ENCODE measurements at places on chromosomes 6 and 20.

DNA sequence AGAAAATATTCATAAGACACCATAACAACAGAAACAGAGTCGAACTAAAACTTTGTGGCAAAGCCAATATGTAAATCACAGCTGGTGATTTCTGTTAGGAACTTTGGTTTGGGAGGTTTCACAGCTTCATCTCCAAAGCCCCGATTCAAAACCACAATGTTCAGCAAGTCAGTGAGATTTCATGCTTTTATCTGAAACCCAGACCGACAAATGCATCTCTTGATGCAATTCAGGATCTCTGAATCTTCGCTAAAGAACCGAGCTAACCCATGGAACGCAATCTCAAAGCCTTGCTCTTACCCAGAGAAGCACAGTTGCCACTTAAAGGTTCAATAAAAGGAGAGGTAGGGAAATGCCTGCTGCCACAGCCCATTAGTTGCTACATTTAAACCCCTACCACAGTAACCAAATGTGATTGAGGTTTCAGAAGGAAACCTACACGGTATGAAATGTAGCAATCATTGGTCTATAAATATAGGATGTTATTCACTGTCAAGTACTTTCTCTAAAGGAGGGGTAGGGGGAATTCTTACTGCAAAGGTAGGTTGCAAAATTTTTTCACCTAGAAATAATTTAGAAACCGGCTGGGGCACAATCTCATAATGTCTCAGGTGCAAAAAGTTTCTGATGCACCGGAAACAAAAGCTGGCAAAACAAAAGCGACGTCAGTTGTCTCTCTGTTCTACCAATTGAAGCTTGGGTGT lies 381.0 kb upstream of the ARID1B start:
- no peak for DNase-seq

DNA sequence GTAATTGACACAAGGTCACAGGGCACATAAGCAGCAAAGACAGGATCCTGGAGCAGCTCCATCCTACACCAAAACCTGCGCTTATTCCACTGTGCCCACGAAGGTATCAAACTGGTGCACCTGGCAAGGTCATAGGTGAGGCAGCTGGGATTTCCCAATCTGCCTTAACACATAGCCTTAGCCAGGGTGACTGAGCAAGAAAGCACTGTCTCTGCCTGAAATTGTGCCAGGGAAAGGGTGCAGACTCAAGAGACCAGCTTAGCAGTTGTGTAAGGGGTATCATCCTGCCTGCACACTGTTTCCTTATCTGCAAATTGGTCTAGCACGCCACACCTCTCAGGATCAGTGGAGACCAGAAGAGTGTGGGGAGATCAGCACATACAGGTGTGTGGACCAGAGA lies 82.8 kb downstream of the MAFB start:
- no peak for DNase-seq

DNA sequence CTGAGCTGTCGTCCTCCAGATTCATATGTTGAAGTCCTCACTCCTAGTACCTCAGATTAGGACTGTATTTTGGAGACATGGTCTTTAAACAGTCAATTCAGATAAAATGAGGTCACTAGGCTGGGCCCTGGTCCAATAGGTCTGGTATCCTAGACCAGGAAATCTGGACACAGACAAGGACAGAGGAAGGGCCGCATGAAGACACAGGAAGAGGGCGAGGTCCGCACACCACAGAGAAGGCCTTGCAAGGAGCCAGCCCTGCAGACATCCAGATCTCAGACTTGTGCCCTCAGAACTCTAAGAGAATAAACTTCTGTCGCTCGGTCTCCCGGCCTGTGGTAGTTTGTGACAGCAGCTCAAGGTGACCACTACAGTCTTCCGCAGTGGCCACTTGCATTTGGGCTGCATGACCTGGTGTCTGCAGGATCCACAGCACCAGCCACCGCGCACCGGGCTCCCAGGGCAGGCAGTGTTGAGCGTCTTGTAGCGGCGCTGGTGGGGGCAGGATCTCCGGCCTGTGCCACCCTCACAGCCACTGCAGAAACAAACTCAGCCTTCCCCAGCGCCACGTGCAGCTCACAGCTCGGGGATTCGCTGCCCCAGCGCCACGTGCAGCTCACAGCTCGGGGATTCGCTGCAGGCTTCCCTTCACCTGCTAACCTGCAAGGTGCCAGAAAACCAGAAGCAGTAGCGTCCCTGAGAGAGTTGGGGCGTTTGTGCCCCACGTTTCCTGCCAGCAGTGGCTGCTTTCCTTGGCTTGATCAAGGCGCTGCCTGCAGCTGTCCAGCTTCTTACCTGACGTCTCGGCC lies 6.0 kb upstream of the RBM38 start:
- DNase-seq: no peak

GRCh38 chr20:2617099-2617714 lies 35.2 kb upstream of the NOP56 start:
- DNase-seq: no peak

- DNase-seq: no peak
These were observed at the start of gene TAAR1 for GRCh38 chr6:132659082-132659481. TAAR1 (minus strand) TSS chr6:132659182; CDS start chr6:132646003, 13,179 bp downstream.

DNA sequence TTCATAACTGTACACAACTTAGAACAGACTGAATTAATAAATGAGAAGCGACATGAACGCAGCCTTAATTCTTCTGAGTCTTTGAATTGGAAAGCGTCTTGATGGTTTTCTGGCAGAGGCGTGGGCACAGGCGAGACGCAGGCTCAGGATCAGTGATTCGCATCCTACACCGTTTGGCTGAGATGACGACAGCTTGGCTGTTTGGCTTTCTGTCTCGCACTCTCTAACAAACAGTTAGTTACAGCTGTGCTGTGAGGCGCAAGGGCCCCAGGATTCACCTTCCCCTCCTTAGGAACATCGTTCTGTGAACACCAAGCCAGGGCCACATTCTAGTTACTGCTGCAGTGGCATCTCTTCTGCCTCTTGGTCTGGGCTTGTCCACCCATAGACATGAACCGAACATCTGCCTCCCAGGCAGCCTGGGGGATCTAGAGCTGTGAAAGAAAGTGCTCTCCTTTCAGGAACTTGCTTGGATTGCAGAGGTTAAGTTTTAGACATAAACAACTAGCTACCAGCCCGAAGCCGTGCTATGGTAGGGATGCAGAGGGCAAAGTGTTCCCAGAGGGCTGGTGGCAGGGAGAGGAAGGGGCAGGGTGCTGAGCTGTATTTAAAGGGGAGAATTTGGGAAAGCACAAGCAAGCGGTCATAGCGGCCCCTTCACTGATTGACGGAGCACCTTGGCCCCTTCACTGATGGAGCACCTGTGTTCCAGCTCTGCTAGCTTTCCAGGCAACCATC lies 49.6 kb downstream of the TCP11 start:
- no peak for DNase-seq

- DNase-seq: no peak
These were observed 43.9 kb downstream of the BCAS1 start for GRCh38 chr20:54026295-54027064.

GRCh38 chr6:136737374-136737844 lies 54.9 kb downstream of the MAP3K5 start:
- no peak for DNase-seq

DNA sequence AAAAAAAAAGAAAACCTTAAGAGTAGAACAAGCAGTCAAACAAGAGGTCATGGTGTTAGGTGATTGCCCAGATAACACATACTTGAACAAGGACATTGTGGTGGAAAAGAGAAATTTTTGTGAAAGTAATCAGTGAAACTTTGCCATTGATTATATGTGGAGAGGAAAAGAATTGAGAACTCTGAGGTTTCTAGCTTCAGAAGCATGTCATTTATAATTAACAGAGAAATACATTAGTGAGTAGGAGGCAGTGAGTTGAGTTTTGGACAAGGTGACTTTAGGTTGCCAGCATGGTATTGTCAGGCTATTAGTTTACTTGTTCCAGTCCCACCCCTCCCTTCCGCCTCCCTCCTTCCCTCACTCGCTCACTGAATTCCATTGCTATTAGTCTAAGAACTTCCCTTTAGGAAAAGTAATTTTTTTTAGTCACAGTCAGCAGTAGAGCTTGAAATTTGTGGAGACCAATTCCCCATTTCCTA lies 17.2 kb downstream of the TAB2 start:
- no peak for DNase-seq

DNA sequence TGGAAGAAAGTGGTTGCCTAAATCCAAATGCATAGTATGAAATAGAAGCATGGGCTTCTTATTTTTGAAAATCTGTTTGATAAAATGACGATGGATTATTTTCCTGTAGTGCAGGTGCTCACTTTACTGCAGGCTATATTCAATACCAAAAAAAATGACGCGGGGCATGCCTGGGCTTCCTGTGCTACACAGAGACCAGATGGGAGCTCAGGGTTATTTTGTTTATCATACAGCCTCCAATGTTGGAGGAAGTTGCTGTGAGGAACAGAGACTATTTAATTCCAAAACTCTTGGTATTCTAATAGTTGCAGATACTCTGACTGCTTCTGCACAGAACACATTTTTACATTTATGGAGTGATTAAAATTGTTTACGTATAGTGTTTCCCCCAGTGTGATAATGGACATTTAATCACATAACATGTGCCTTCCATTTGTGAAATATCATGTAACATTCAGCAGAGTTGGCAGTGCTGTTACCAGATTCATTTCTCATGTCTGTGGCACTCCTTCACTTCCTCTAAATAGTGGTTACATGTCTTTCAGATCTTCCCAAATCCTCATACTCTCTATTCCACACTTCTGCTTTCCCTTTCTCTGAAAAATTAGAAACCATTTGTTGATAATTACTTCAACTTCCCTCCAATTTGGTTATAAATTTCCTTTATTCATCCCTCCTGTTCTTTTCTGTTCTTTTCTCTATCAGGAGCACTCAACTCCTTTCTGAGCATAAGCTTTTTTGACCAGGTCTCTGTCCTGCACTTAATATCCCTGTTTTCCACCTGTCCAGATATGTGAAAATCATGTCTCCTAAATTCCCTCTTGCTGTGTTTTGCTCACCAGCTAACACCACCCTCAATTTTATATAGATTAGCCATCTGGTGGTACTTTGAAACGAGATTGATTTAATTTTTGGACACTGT lies 121.6 kb downstream of the ADGRB3 start:
- no peak for DNase-seq

DNA sequence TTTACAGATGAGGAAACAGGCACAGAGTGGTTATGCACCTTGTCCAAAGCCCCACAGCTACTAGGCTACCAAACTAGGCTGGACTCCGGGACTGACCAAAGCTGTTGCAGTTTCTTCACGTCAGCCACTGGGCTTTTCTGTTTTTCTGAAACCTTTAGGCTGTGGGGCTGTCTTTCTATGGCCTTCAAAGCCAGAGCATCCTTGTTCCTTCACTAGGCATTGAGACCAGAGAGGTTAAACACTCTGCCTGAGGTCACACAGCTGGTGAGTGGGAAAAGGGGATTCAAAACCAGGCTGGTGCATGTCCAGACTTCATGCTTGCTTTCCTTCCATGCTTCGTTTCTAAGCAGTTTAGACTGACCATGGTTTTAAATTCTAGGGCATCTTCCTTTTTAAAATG lies 97.5 kb upstream of the KCNG1 start:
- DNase-seq: no peak

DNA sequence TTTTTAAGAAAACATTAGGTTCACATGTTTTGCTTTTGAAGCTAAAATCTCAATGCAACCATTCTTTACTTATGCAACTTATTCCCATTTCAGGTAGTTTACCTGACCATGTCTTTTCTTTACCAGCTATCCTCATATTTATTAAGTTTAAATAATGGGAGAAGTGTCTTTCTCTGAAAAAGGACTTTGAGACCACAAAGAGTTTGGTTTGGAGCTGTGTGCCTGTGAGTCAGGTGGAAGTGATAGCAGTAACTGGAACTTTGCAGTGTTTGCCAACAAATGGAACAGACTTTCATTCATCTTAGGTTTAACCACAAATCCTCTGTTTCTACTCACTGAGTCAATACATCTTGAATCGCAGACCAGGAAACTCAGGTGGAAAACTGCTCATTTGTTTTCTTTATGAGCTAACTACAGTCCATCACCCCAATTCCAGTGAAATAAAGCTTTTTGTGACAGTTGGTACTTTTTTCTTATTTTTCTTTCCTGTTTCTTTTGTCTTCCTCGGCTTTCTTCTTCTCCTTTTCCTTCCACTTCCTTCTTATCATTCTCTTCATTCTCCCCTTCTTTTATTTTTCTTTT lies 148.3 kb upstream of the RIN2 start:
- no peak for DNase-seq

DNA sequence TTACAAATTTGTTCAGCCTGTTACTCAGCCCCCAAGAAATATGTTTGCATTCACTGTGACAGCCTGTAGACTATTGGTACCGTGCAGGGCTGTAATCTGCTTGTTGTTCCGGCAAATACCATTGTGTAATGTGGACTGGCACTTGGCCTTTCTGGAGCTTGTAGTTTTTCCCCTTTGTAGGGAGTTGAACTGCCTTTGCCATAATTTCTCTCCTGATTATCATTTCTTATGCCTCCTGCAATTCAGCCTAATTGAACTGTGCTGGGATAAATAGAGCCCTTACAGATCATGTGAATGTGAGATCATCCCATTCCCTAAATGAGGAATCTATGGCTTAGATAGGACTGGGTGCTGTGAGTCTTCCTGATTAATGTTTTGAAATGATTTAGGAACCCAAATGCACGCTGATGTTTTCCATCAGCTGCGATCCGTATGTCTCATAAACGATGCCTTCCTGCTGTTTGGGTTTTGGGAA lies 185.1 kb downstream of the JARID2 start:
- no peak for DNase-seq

DNA sequence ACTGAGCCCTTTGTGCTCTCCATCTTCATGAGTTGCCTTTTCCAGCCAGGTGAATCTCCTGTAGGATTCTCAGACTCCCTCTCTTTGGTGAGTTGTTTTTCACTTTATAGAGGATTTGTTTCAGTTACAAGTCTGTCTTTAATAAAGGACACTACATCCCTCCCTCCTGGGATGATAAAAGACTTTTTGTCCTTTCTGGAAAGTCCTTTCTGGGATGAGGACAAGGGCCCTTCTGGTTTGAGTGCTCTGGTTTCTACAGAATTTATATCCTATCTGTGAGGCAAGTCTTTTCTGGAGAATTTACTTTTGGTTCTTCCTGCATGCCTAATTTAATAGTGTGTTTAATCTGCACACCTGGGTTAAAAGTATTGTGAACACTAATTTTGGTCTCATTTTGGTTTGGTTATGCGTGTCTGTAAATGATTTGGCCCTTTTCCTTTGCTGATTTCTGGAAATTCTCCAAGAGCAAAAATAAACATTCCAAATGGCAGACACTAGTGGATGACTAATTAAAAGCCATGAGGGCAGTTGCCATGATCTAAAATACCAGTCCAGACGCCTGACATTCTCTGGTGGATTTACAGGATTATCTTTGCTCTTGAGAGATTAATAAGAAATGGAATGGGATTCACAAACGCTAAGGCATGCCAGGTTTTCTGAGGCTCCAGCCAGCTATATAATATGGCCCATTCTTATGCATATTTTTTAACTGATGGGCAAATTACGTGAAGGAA lies 44.8 kb downstream of the TCP11 start:
- no peak for DNase-seq

GRCh38 chr6:7311917-7312615 lies 933 bp downstream of the SSR1 start:
- DNase-seq: peak; percentile 76

GRCh38 chr20:51461306-51461705 lies 81.2 kb downstream of the NFATC2 start:
- DNase-seq: peak; percentile 40

- no peak for DNase-seq
These were observed 968 bp upstream of the CCN5 start for GRCh38 chr20:44714102-44714700.
